Stimulated activated naive CD4-positive, alpha-beta T cell treated with Interleukin-2 at 50 U/mL for 16 hours (primary cell): ENCODE measurements at places on chromosomes 5 and 9.
A peak's percentile ranks its signal among the peaks of the same experiment; 100 is the strongest.

- DNase-seq: no peak
Observed at GRCh38 chr5:146675636-146676035, 159.6 kb upstream of the GPR151 start.

GRCh38 chr9:131762356-131762932 lies 22.6 kb upstream of the RAPGEF1 start:
- peak; percentile 70 for DNase-seq

- DNase-seq: no peak
Observed at GRCh38 chr5:123882965-123883345, 371.0 kb downstream of the CSNK1G3 start.

DNA sequence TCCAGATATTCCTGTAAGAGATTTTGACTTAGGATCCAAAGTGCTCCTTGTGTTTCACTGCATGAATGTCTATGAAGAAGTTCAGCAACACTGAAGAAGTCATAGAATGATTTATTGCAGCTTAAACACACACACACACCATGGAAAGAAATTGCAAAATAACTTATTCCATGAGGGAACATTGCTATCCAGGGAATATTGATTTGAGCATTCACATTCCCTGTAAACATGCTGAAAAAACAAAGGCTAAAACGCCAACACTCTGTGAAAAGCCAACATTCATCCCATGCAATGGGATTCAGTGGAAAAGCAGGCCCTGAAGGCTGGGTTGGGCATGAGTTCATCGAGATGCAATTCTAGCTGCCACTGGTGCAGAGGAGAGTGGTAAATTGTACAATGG lies 109.6 kb upstream of the CXCL14 start:
- no peak for DNase-seq

DNA sequence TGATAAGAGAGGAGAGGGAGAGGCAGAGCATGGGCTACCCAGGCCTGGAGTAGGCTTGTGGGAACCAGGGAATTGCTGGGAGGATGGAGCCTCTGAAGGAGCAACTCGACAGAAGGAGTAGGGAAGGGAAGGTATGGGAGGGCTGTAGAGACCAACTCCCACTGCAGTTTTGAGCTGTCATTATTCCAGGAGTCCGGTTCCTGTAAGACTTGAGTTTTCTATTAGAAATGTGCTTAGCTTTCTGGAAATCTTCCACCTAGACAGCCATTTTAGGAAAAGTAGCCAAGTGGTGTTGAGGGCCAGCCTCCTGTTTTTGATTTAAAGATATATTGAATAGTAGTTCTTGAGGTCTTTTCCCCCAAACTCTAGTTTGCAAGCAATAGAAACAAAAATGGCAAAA lies 323.5 kb downstream of the LRRC70 start:
- DNase-seq: no peak

- DNase-seq: no peak
Observed at GRCh38 chr5:96781031-96781971, 26.4 kb downstream of the ERAP1 start.

DNA sequence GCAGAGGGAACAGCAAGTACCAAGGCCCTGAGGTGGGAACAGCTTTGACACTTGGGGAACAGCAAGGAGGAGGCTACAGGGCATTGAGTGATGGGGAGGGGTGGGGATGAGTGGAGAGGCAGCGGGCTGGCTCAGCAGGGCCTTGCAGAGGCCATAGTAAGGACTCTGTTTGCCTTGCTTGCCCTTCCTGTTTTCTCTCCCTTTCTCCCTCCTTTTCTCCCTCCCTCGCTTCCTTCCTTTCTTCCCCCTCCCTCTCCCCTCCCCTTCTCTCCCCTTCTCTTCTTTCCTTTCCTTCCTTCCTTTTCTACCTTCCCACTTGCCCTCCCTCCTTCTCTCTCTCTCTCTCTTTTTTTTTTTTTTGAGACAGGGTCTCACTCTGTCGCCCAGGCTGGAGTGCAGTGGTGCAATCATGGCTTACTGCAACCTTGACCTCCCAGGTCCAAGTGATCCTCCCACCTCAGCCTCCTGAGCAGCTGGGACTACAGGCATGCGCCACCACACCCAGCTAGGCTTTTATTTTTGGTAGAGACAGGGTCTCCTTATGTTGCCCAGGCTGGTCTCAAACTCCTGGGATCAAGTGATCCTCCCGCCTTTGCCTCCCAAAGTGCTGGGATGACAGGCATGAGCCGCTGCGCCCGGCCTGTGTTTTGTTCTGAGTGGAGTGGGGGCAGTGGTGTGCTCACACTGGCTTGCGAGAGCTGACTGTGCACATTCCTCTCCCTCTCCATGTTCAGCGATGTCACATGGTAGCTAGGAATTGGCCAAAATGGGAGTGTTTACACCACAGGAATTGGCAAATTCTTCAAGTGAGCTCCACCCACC lies 17.1 kb downstream of the IER5L start:
- DNase-seq: no peak

- DNase-seq: no peak
Observed at GRCh38 chr5:144206141-144206540, 35.5 kb downstream of the KCTD16 start.

DNA sequence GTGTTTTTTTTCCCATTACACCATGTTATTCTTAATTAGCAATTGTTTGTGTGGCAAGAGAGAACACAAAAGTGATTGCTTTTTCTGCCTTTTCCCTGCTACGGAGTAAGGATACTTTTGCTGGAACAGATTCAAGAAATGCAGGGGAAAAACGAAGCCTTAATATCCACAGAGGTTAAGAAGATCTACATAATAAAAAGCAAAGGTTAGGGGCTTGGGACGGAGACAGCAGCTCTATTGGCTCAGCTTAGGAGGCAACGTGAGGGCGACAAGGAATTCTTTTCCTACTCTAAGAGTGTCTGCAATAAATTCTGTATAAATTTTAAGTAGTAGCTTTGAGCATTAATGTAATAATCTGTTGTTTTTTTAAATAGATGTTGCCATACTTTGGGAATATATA lies 693.3 kb downstream of the DTWD2 start:
- DNase-seq: no peak

DNA sequence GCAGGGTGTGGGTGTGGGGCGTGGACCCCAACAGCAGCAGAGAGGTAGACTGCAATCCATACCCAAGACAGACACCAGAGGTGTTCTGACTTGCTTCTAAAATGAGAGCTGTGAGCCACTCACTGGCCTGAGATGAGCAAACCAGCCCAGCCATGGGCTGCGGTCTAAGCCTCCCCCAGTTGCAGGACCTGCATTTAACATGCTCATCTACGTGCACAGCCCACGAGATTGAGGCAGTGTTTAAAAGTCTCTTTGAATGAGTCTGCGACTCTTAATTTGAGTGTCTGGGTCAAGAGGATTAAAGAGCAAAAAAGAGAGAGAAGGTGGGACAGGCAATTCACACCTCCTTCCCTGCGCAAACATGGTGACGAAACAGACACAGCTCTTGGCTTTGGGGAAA lies 5.9 kb downstream of the SURF4 start:
- peak; percentile 46 for DNase-seq

- DNase-seq: no peak
Observed at GRCh38 chr9:121691890-121692289, 40.5 kb downstream of the DAB2IP start.

GRCh38 chr9:131851414-131851813 lies 111.5 kb upstream of the RAPGEF1 start:
- DNase-seq: no peak

DNA sequence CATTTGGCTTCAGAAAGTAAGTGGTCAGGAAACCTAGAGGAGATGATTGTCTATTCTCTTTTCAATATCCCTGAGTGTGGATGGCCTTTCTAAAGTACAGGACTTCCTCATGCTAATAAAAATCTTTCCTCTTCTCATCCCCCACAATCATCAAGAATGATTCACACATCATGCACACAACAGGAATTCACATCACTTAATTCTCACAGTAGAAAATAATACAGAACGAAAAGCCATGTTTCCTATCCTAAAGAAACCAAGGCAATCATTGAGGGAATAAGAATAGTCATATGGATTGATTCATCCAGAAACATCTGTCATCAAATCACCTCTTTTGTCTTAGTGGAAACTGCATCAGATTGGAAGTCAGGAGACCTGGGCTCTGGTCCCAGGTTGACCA lies 203.1 kb upstream of the PIK3R1 start:
- DNase-seq: no peak

DNA sequence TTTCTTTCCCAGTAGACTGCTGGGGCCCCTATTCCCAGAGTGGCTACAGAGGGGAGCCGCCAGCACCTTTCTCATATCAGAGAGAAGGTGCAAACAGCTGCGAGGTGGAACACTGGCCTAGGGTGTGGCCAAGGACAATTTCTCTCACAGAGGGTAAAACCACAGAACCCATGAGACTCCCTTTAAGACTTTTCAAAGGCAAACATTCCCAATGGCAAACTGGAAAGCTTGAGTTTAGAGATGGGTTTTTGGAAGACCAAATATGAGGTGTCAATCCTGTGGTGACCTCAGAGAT lies 335.1 kb upstream of the PIK3R1 start:
- DNase-seq: no peak

DNA sequence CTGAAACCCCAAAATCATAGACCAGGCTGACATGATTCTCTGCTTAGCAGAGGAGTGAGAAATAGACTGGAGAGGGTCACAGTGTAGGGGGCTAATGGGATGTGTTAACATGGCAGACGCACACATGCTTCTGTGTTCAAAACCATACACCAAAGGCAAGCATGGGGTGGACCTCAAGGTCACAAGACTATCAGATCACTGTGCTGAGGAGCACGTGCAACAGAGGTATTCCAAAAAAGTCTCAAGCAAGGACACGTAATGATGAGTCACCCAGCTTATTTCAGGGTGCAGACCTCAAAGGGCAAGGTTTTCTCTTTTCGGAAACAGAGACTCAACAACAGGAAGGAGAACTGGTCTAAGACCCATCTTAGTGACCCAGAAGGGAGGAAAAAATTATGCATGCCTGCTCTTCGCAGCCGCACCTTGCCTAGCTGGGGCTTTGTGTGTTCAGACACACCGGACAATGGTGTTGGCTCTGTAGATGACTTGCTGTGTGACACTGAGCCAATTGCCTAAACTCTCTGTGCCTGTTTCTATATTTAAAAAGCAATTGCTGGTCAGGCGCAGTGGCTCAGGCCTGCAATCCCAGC lies 20.3 kb downstream of the WHRN start:
- peak; percentile 51 for DNase-seq

DNA sequence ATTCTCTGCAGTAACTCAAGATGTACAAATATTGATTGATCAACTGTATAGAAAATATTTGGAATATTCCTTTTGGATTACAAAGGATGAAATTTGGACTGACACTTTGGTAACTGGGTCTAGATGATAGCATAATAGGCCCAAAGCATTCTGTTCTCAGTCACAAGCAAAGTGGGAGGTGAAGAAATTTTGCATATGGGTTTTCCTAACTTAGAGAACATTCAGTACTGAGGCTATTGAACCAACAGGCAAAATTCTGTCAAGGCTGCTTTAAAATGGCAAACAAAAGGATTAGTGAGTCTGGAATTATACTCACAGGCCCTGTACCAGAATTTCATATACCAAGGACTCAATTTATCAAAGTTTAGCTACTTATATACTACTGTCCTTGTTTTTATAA lies 1020.6 kb downstream of the TLE4 start:
- no peak for DNase-seq

DNA sequence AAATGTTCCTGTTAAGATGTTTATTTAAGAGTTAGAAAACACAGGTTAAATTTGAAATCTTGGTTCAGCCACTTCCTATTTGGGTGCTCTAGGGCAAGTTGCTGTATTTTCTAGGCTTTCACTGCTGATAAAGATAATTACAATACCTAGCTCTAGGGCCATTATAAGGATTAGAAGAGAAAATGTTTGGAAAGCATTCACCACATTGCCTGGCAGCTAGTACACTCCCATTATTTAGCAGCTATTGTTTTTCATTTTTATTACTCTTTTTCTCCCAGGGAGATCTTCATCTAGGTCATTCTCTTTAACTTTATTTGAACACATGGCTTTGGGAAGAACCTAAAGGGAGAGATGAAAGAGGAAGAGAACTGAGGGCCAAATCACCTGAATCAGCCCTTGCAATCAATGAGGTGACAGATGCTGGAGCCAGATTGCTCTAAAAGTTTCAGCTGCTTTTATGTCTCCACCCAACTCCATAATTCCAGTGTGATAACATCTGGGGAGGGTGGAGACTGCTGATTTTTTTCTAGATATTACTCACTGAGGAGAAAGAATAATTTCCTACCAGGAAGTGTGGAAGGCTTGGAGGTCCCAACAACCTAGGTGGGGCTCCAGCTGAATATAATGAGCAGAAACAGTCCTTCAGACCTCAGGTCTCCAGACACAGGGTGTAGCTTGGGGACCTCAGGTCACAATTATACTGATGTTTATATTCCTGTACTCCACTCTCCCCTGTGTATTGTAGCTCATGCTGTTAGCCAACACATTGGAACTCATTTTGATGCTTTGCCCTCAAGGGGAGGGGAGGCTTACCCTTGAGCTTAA lies 640.0 kb downstream of the RAB3C start:
- no peak for DNase-seq

DNA sequence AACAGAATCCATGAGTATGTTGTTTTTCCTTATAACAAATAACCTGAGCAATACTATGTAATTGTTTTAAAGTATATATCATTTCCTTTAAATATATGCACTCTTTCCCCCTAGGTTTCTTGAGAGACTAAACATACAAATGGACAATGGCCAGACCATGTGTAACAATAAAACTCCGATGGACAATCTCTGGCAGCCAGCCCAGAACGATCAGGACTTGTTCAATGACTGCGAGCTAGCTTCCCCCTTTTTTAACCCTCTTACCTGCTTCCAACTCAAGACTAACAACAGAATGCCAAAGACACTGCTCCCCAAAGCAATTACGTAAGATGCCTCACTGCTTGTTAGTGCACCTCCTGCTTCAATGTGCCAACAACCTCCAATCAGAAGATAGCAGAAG lies 94.9 kb downstream of the HTR4 start:
- no peak for DNase-seq
